Activated naive CD4-positive, alpha-beta T cell treated with anti-CD3 and anti-CD28 coated beads, Interleukin-2, amount 50 U/mL, for 72 hours (primary cell): ENCODE measurements at places on chromosomes 13 and 19. TPM values are rescaled to one million over a fixed set of nuclear protein-coding genes. Genes with fewer than 3 reads are reported as not detected.
A peak's percentile ranks its signal among the peaks of the same experiment; 100 is the strongest.

DNA sequence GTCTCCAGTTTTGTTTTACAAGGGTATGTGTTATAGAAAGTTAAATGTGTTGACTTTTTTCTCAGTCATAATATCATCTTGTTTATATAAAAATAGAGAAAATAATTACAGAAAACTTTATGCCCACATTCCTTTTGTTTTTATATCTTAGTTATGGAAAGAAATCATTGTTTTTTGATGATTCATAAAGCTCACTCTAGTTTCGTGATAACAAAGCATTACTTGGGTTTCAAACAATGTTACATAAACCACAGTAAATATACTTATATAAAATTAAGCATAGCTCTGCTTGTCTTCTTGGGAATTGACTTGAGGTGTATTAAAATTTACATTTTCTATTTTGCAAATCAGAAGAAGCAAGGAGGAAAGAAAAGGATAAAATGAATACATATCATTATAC is 111.8 kb downstream of the SGCG start:
- no peak for DNase-seq

DNA sequence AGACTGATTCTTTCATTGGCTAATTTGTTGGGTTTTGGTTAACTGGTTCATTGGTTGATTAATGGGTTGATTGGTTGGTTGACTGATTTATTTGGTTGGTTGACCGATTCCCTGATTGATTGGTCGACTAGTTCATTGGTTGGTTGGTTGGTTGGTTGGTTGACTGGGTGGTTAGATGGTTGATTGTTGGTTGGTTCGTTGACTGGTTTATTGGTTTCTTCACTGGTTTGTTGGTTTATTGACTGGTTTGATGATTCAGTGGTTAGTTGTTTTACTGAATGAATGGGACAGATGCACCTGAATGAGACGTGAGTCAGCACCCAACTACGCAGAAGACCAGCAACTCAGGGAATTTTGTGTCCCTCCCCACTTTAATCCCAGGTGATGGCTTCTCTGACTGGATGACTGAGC is 2.7 kb upstream of the NUP62 start:
- no peak for DNase-seq

DNA sequence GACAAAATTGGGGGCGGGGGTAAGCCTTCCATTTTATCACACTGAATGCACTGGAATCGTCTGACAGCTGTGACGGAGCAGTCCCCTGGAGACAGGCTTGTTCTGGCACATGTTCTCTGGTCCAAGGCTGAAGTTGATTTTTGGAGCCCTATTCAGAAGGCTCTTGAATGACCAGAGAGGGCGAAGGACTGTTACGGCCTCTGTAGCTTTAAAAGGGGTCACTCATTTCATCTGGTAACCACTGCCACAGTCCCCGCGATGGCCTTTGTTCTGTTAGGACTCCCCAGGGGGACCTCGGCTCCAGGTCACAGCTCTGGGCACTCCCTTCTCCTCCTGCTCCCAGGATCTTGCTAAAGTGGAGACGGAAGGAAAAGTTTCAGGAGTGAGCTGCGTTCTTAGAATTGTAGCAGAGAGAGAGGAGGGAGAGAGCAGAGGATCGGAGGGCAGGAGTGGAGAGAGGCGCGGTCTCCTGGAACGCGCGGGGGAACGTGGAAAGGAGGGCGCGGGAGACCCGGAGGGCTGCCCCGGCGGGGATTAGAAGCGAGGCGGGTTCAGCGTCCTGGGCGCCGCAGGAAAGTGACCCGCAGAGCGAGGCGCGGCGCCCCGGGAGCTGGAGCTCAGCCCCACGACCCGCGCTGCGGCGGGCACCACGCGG is 134.3 kb upstream of the MYO16 start:
- DNase-seq, result no peak

- no peak for DNase-seq
Observed at GRCh38 chr13:62305756-62306155, 890.1 kb upstream of the PCDH20 start.

GRCh38 chr13:76198568-76199163 is 562.5 kb downstream of the LMO7 start:
- DNase-seq, result no peak

GRCh38 chr19:3515891-3516422 is 9.8 kb downstream of the FZR1 start:
- no peak for DNase-seq

DNA sequence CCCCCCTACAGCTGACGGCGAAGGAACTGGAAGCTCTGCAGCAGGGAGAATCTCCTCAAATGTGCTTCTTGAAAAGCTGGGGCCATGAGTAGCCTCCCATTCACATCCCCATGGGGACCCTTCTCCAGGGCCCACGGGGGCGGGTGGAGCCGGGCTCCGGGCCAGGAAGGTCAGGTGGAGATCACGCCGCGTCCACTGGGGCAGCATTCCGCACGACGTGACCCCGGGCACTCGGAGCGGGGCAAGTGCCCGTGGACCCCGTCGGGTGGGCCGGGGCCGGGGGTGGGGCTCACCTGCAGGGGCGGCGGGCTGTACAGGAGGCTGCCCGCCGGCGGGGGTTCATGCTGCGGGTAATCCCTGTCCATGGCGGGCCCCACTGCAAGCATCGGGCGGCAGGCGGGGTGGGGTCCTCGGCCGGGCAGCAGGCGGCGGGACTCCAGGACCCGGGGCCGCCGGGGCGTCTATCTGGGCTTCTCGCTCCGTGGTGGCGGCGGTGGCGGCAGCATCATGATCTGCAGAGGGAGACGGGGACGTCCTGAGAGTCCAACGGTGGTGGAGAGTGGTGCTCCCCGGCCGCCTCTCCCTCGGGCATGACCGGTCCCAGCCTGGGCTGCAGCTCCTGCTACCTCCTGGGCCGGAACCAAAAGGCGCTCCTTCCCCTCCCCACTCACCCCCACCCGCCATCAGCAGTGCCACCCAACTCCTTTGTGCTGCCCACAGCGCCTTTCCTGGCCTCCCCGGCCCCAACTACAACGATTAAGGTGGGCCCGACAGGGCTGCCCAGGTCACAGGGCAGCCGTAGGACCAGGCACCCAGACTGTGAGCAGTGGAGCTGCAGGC is 20.0 kb downstream of the SBNO2 start:
- DNase-seq, result no peak

GRCh38 chr19:41702171-41702651 is 6.2 kb upstream of the CEACAM5 start:
- no peak for DNase-seq

DNA sequence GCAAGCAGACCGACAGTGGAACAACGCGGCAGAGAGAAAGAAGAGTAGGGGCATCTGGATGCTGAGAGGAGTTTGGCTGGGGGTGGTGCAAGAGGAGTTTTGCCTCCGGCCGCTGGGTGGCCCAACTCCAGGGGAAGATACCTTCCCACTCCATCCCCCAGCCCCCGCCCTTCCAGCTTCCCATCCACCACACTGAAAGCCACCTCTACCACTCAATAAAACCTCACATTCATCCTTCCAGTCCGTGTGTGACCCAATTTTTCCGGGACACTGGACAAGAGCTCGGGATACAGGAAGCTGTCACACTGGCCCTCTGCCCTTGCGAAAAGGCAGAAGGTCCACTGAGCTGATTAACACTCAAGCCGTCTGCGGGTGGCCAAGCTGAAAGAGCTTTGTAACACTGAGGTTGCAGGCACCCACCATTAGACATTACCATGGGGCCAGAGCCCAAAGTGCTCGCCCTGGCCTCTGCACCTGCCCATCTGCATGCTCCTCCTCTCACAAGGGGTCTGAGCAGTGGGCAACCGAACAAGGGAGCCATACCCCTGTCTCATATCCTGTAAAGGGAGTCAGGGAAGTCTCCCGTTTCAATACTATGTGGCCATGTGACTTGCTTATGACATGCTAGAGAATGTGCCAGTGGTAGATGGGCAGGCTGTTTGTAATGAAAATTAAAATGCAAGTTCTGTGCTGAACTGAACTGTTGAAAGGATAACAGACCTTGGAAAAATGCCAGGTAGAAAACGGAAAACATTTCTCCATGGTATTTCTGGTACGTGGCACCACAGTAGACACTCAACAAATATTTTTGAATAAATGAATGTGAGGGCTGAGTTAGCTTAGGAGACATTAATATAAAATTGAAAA is 205.1 kb upstream of the STARD13 start:
- DNase-seq, result no peak

- peak; percentile 54 for DNase-seq
Observed at GRCh38 chr19:1851654-1852580, 3.6 kb upstream of the REXO1 start.

DNA sequence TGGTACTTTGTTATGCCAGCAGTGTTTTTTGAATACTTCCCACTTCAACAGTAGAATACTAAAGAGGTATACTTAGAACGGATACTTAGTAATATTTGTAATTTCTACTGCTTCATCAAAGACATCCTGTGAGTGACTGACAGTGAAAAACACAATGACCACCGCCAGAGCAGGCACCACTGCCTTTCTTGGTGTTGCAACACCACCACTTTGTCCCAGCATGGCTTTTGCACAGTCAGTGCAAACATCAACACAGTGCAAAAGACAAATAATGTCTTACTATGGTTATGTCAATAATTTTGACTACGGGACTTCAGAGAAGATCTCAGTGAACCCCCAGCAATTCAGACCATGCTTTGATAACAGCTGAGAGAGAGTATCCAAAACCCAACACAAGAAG is 220.5 kb downstream of the RBM26 start:
- no peak for DNase-seq

GRCh38 chr13:74325106-74325505 is 190.9 kb upstream of the KLF12 start:
- no peak for DNase-seq

GRCh38 chr13:44605275-44605674 is 29.1 kb upstream of the TSC22D1 start:
- no peak for DNase-seq

GRCh38 chr19:29552454-29553280 is 26.9 kb downstream of the VSTM2B start:
- DNase-seq, result no peak

DNA sequence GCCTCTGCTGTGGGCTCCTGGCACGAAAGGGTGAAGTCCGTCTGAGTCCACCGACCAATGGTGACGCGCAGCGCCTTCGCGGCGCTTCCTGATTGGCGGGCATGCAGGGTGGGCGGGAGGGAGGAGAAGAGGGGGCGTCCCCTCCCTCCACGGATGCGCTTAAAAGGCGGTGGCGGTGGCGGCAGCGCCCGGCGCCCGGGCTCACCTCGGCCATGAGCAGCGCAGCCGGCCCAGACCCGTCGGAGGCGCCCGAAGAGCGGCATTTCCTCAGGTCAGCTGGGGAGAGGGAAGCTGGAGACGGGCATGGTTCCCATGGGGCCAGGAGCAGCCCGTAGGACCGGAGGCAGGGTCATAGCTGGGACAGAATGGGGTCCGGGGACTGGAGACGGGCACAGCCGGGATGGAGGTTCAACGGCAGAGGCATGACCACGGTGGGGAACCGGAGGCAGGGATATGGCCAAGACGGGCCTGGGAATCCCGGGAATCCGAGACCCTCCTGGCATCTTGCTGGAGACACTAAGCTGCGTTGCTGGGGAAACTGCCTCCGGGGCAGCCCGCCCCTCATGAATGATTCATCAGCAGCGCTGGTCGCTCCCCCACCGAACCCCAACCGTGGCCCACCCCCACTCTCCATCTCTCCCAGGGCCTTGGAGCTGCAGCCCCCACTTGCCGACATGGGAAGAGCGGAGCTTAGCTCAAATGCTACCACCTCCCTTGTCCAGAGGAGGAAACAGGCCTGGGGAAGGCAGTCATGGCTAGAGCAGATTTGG is at the start of gene YJEFN3:
Gene YJEFN3, plus strand, starts transcription at position 191 of the 770 bp plus-strand sequence. Its CDS starts 22 bp downstream, at position 213.
- no peak for DNase-seq

Gene NXNL1
- not detected for total RNA-seq

Gene HSD17B14
- 1.3 TPM for total RNA-seq

Gene PEAK3
- not detected for total RNA-seq

Gene TLE6
- total RNA-seq, result 3.3 TPM

Gene CD37
- total RNA-seq, result 194 TPM

Gene DLEU7
- not detected for total RNA-seq

Gene ATG4D
- 67.4 TPM for total RNA-seq

Gene PNMA8B
- total RNA-seq, result 0.06 TPM

Gene PSPN
- total RNA-seq, result 2.0 TPM

Gene MCF2L
- total RNA-seq, result 4.8 TPM

Gene KLHL1
- total RNA-seq, result not detected
